Gastroesophageal sphincter (tissue), 4 donors: ENCODE measurements at places on chromosomes 4 and X.

GRCh38 chr4:17068392-17068791 is 169.9 kb upstream of the LDB2 start:
- H3K27me3 ChIP-seq: no peaks in the 10 kb centered on the region
- H3K27ac ChIP-seq: no peak overlapping the region
- no peak overlapping the region for H3K4me3 ChIP-seq
- no peak for ATAC-seq
- H3K36me3 ChIP-seq: no peaks in the 10 kb centered on the region

DNA sequence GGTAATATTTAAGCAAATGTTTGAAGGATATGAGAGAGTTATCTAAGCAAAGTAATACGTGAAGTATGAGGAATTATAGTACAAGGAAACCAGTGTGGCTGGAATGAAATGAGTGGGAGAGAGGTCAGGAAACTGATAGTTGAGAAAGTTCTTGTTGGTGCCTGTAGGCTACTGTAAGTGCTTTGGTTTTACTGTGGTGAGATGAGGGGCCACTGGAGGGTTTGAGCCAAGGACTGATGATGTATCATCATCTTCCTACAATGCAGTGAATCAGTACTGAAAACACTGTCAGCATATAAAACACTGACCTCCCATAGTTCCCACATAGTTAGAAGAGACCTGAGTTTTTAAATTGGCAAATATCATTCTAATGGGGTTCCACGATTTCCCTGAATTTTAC is 367.5 kb upstream of the CTSO start:
- H3K27ac ChIP-seq: no peak overlapping the region
- H3K4me1 ChIP-seq: no peaks in the 10 kb centered on the region
- no peak for ATAC-seq

DNA sequence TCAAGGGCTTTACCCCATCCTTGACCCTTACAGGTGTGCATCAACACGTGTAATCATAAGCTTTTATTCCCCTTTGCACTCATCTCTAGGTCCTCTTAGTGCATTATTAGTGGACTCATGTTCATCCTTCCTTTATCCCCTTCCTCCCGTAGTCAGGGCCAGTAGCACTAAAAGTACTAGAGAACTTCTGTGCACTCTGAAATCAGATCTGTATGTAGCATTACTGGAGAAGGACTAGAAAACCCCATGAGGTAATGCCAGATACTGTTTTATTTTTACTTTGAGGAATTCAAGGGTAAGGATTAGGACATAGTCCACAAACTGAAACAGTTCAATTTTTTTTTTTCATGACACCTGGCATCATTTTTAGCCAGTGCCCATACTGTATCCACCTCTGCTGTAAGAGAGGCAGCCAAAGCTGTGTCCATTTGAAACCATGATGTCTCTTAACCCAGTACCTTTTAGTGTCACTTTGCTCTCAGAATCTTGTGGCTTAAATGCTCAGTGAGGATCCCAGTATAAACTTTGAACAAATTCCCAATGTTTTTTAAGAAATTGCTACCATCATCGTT is 134.7 kb downstream of the FNIP2 start:
- H3K27me3 ChIP-seq: no peaks in the 10 kb centered on the region
- no peaks in the 10 kb centered on the region for H3K4me1 ChIP-seq
- no peak overlapping the region for H3K4me3 ChIP-seq
- H3K36me3 ChIP-seq: no peaks in the 10 kb centered on the region

- no peaks in the 10 kb centered on the region for H3K36me3 ChIP-seq
- H3K4me3 ChIP-seq: no peak overlapping the region
- peaks cover 4% of the 10 kb centered on the region for H3K4me1 ChIP-seq
- H3K27me3 ChIP-seq: no peaks in the 10 kb centered on the region
- no peak overlapping the region for H3K27ac ChIP-seq
Observed at GRCh38 chr4:84852081-84852480, 114.4 kb downstream of the WDFY3 start.

- no peak overlapping the region for H3K27ac ChIP-seq
- H3K4me3 ChIP-seq: no peak overlapping the region
- H3K4me1 ChIP-seq: peaks cover 14% of the 10 kb centered on the region
- peaks cover 79% of the 10 kb centered on the region for H3K36me3 ChIP-seq
- ATAC-seq: no peak
Observed at GRCh38 chrX:47171996-47172395, 21.6 kb upstream of the UBA1 start.

- no peaks in the 10 kb centered on the region for H3K27me3 ChIP-seq
- no peaks in the 10 kb centered on the region for H3K4me1 ChIP-seq
- H3K4me3 ChIP-seq: no peak overlapping the region
- ATAC-seq: no peak
- H3K36me3 ChIP-seq: no peaks in the 10 kb centered on the region
- H3K27ac ChIP-seq: no peak overlapping the region
Observed at GRCh38 chr4:63349674-63350025, 1059.6 kb downstream of the TECRL start.

DNA sequence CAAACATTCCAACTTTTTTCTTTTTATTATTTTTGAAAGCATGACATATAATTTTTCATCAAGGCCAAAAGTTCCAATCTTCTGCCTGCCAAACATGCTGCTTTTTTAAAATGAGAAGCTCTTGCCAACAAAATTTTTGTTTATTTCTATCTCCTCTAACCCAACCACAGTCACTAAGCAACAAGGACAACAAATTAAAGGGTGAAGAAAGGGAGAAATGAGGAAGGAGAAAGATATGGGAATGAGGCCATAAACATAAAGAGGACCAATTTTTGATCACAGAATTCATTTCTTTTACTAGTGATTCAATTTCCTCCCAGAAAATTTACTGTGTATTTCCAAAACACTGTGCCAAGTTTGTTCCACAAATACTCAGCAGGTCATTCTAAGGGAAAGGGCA is 537.0 kb upstream of the DIAPH2 start:
- H3K4me1 ChIP-seq: no peaks in the 10 kb centered on the region
- no peaks in the 10 kb centered on the region for H3K36me3 ChIP-seq
- H3K4me3 ChIP-seq: no peak overlapping the region

DNA sequence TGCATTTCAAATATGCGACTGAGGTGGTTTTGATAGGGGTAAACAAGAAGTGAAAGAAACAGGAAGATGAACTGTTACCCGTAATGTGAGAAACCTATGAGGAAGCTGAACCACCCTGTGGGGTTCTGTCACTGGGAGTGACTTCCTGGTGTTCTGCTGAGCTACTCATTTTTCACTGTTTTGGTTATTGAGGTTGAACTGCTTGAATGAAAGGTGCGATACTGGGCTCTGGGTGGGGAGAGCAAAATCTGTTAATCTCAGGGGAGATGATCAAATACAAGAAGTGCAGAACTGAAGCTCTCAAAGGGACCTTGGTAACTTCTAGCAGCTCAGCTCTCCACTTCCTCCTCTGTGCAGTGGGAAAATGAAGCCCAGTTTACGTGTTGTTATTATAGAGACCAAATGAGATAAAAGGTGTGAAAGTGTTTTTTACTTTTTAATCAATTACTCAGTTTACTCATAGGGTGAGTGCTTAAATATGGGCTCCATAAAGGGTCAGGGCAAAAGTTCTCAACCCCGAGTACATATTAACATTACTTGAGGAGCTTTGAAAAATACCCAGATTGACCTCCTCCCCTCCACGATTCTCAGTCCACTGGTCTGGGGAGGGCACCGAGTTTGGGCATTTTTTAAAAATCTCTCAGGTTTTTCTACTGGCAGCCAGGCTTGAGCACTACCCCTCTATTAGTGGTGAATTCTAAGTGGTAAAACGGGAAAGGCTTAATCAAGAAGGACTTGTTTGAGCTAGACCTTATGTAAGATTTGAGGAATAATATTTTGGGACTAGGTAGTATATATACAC is 66.7 kb downstream of the COQ2 start:
- H3K4me1 ChIP-seq: no peaks in the 10 kb centered on the region
- H3K27ac ChIP-seq: no peak overlapping the region
- no peaks in the 10 kb centered on the region for H3K36me3 ChIP-seq
- H3K4me3 ChIP-seq: no peak overlapping the region

DNA sequence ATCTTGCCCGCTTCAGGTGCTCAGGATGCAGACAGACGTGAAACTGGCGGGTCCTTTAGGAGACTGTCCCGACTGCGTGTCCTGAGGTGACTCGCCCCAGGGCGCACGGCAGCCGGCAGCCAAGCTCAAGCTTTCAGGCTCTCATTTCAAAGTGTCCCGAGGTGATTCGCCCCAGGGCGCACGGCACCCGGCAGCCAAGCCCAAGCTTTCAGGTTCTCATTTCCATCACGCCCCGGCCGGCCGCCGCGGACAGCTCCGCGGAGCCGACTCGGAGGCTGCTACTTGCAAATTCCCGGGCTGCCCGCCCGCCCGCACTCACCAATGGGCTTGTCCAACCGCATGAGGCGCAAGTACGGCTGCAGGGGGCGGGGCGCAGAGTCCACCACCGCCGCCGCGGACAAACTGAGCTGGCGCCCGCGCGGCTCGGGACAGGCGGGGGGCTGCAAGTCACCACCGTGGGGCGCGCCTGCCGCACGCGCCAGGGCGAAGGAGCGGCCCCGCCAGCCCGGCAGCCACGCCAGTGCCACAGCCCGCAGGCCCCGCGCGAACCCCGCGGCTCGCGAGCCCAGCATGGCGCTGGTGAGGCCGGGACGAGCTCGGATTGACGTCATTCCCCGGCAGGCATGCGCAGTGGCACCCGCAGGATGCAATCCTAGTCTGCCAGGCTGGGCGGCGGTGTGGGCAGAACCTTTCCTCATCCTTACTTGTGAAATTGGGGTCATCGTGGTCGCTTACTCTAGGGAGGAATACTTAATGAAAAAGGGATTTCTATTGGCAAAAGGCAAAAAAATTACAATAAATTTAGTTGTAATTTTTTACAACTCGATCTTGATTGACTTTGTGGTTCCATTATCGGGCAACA is at the start of gene COQ2:
Gene COQ2 (minus strand): TSS at position 606 of the 862 bp plus-strand sequence. CDS start 34 bp downstream, at position 572.
- ATAC-seq: peak; percentile 99
- H3K36me3 ChIP-seq: no peaks in the 10 kb centered on the region
- no peaks in the 10 kb centered on the region for H3K27me3 ChIP-seq

GRCh38 chr4:44651425-44651824 is at the start of gene YIPF7:
Gene YIPF7, minus strand, starts transcription at chr4:44651625. Its CDS starts 1,525 bp downstream, at chr4:44650100.
- H3K27ac ChIP-seq: no peak within 1 kb of the TSS
- ATAC-seq: no peak
- H3K4me1 ChIP-seq: no peaks in the 10 kb centered on the region
- H3K4me3 ChIP-seq: no peak within 1 kb of the TSS
- H3K27me3 ChIP-seq: no peaks in the 10 kb centered on the region

DNA sequence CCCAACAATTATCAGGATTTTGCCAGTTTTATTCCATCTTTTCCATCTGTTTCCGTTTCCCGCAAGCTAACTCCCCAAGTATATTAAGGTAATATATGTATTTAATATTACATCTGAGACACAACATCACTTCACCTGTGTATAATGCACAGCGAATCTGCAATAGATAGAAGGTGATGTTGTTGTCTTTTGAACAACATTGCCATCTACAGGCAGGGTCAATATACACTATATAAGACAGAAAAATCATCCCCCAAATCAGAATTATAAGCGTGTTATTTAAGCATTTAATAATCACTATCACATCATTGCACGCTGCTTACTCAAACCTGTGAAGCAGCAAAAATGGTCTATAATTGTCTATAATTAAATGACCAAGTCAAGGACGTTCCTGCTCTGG is 1115.5 kb downstream of the NLGN4X start:
- no peak for ATAC-seq
- no peaks in the 10 kb centered on the region for H3K4me1 ChIP-seq
- H3K4me3 ChIP-seq: no peak overlapping the region
- H3K27me3 ChIP-seq: no peaks in the 10 kb centered on the region
- no peak overlapping the region for H3K27ac ChIP-seq
- H3K36me3 ChIP-seq: no peaks in the 10 kb centered on the region

GRCh38 chr4:186918466-186918865 is 194.8 kb upstream of the FAT1 start:
- no peak for ATAC-seq
- H3K4me1 ChIP-seq: no peaks in the 10 kb centered on the region
- no peak overlapping the region for H3K4me3 ChIP-seq
- no peaks in the 10 kb centered on the region for H3K27me3 ChIP-seq
- H3K36me3 ChIP-seq: no peaks in the 10 kb centered on the region

- no peak overlapping the region for H3K4me3 ChIP-seq
- no peaks in the 10 kb centered on the region for H3K36me3 ChIP-seq
- ATAC-seq: no peak
- H3K4me1 ChIP-seq: no peaks in the 10 kb centered on the region
- H3K27ac ChIP-seq: no peak overlapping the region
Observed at GRCh38 chr4:15996773-15997172, 33.8 kb upstream of the FGFBP2 start.

- H3K27me3 ChIP-seq: no peaks in the 10 kb centered on the region
- no peak overlapping the region for H3K27ac ChIP-seq
- H3K4me1 ChIP-seq: no peaks in the 10 kb centered on the region
- H3K4me3 ChIP-seq: no peak overlapping the region
- H3K36me3 ChIP-seq: no peaks in the 10 kb centered on the region
Observed at GRCh38 chr4:171919314-171919713, 106.1 kb downstream of the GALNTL6 start.

- H3K27ac ChIP-seq: no peak overlapping the region
- H3K27me3 ChIP-seq: no peaks in the 10 kb centered on the region
- no peaks in the 10 kb centered on the region for H3K36me3 ChIP-seq
Observed at GRCh38 chrX:150293311-150294013, 69.7 kb upstream of the MAMLD1 start.

DNA sequence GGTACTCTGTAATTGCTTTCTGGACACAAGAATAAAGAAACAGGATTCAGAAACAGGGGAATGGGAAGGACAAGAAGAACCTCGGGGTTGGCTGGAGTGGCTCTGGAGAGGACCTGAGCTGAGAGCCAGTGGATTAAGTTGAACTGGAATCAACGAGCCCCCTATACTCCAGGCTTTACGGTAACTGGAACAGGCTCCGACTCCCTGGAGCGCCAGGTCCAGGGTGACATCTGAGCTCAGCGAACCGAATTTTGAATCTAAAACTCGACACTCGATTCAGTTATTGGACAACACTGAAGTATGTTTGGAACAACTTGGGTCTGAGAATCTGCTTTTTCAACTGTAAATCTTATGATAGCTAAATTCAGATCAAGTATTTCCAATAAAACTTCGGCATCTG is 23.9 kb downstream of the HMX1 start:
- ATAC-seq: no peak
- no peak overlapping the region for H3K4me3 ChIP-seq
- H3K27me3 ChIP-seq: peaks cover 92% of the 10 kb centered on the region
- H3K27ac ChIP-seq: no peak overlapping the region
- no peaks in the 10 kb centered on the region for H3K36me3 ChIP-seq

GRCh38 chrX:131068945-131069719 is 11.0 kb downstream of the ARHGAP36 start:
- peaks cover 61% of the 10 kb centered on the region for H3K27me3 ChIP-seq
- H3K36me3 ChIP-seq: no peaks in the 10 kb centered on the region
- H3K27ac ChIP-seq: no peak overlapping the region
- no peak for ATAC-seq

DNA sequence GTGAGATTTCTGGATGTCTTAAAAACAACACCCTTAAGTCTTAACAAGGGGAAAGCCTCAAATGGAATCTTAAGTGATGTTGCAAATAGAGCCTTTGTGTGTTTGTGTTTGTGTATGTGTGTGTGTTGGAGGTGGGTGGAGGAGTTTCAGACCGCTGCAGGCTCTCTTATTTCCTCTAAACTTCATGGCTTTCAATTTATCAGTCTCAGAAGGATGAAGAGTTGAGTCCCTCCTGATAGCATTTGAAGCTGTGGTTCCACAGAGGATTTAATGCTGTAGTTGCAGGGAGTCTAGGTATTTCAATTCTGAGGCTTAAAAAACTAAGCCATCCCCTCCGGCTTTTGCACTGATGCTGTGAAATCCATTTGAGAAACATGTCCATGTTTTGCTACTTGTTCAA is 4.3 kb upstream of the AGA start:
- ATAC-seq: no peak
- H3K4me1 ChIP-seq: no peaks in the 10 kb centered on the region
- no peak overlapping the region for H3K27ac ChIP-seq
- H3K27me3 ChIP-seq: no peaks in the 10 kb centered on the region
- H3K4me3 ChIP-seq: no peak overlapping the region
